ENCODE measurements at places on chromosomes 12 and 14.

- no peak for DNase-seq
Measured at GRCh38 chr12:89357297-89357730, 5.0 kb upstream of the DUSP6 start.

- DNase-seq, result no peak
Measured at GRCh38 chr14:101600336-101600890, 39.1 kb downstream of the DIO3 start.

DNA sequence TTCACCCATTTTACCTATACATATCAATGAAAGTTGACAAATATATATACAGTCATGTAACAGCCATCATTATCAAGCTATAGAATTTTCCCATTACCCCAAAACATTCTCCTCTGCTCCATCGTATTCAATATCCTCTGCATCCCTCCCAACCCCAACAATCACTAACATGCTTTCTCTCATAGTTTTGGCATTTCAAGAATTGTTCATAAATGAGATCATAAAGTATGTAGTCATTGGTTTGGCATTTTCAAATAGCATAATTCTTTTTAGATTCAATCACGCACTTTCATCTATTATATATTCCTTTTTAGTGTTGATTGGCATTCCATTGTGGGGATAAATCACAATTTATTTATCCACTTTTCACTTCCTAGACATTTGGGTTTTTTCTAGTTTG, 866.0 kb upstream of the TMEM132C start:
- no peak for DNase-seq

GRCh38 chr12:110677206-110677911, 11.6 kb downstream of the HVCN1 start:
- no peak for DNase-seq

GRCh38 chr14:25411781-25412757, 362.1 kb upstream of the STXBP6 start:
- no peak for DNase-seq
